Activated CD4-positive, alpha-beta T cell treated with anti-CD3 and anti-CD28 coated beads, Interleukin-2, Interleukin-4, amounts not matched to agents 100 ng/mL and 50 ng/mL, durations not matched to agents 16 hours and 8 hours (primary cell): ENCODE measurements at places on chromosomes 5 and 9.

DNA sequence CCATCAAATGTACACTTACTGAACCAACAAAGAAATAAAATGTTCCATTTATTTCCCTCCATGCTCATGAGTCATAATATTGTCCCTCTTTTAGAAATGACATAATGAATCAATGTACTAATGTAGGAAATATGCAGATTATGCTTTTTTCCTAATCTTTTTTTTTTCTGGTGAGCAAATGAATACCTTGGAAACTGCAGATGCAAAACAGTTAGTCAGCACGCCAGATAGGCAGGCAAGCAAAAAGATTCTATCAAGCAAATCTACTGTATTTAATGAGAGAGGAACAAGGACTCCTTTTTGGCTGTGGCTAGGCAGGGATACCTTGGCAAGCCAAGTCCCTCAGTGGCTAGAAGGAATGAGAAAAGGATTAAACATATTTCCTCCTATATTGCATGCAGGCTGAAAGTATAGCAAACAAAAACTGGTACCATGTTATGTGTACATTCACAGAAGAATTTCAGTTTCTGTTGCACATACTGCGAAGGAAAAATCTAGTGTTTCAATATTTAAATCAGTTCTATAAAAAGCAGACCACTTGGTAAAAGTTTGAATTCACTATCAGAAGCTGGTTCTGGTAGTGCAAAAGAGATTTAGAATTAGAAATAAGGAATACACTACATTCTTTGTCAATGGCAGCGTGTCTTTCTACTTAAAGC is 605.4 kb downstream of the TLE1 start:
- DNase-seq: no peak

- no peak for DNase-seq
Observed at GRCh38 chr9:72353455-72354116, 11.4 kb downstream of the ZFAND5 start.

- DNase-seq: no peak
Observed at GRCh38 chr5:24530906-24531305, 113.9 kb downstream of the CDH10 start.

DNA sequence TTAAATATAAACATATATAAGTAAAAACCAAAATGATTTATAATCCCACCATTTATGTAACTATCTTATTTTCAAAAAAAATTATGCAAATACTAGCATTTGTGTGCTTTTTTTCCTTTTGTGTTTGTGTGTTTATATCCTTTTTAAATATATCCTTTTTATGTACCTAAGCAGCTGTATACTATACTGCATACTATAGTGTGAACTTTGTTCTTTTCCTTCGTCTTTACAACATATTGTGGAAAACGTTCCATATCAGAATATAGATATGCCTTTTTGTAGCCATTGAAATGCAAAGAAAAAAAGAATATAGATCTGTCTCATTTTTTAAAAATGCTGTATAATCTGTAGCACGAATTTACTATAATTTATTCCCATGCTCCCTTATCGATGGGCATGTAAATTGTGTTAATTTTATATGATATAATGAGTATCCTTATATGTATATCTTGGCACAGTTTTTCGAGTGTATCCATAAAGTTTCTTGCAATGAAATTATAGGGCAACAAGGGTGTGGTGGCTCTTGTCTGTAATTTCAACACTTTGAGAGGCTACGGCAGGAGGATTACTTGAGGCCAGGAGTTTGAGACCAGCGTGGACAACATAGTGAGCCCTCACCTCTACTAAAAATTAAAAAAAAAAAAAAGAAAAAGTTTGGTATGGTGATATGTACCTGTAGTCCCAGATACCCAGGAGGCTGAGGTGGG is 83.3 kb downstream of the STK32A start:
- no peak for DNase-seq

- no peak for DNase-seq
Observed at GRCh38 chr5:163357636-163358035, 79.8 kb upstream of the CCNG1 start.

- no peak for DNase-seq
Observed at GRCh38 chr9:73583576-73583975, 431.9 kb downstream of the ANXA1 start.

- no peak for DNase-seq
Observed at GRCh38 chr9:96294159-96294545, 7.8 kb downstream of the HSD17B3 start.

GRCh38 chr9:33097192-33097591 is 20.7 kb upstream of the SMU1 start:
- DNase-seq: no peak

GRCh38 chr9:136544964-136545691 is 720 bp downstream of the NOTCH1 start:
- DNase-seq: peak; percentile 76

DNA sequence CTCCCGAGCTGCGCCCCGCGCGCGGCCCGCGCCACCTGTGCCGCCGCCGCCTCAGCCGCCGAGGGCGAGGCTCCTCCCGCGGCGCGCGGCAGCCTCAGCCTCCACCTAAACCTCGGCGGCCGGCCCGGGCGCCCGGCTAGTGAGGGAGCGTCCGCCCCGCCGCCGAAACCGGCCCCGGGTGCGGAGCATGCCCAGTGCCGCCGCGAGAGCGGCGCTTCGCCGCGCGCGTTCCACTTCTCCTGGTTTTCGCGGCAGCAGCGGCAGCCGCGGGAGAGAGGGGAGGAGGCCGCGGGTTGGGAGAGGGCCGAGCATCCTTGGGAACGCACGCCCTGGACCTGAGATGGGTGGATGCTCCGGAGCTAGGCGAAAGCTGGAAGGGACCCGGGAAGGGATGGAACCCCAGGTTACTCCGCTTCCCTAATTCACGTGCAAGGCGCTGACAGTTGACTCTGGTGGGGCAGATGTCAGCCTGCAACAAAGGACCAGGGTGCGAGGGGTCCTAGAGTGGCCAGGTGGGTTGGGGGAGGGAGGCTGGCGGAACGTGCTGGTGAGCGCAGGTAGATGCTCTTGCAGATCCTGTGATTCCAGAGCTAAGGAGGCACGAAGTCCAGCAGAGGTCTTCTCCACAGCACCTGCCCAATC is at the start of gene CTNND2:
Gene CTNND2, minus strand, starts transcription at position 182 of the 642 bp plus-strand sequence. CDS start 593 bp downstream, outside the sequence.
- DNase-seq: no peak

DNA sequence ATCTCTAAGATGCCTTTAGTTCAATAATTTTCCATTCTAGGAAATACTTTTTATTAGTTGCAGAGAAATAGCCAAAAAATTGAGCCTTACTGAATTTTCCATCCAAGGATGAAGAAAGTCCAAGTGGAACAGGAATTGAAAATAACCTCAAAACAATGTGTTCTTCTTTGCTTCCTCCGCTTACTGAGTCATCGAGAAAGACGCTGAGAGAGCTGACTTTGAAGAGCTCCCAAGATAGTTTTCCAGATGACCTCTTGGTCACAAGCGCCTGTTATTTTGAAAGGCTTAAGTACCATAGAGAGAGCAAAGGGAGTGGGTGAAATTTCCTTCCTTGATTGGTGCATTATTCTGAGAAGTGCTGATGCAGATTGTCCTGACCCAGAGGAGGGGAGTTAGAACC is 253.5 kb upstream of the ATP10B start:
- no peak for DNase-seq

DNA sequence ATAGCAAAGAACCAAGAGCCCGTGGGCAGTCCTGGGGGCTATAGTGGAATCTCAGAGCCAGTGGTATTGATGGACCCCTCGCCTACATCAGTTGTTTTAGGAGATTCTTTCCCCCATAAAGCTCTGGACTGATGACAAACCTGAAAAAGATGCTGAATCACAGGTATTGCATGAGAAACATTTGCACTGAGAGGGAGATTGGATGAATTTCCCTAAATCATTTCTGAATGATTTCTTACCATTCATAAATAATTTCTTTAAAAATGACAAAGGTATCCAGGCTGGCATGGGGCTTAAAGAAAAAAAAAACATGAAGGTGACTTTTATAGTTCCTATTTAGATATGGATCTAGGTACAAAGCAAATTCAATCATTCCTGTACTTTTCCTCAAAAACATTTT is 54.0 kb upstream of the SLIT3 start:
- DNase-seq: no peak

DNA sequence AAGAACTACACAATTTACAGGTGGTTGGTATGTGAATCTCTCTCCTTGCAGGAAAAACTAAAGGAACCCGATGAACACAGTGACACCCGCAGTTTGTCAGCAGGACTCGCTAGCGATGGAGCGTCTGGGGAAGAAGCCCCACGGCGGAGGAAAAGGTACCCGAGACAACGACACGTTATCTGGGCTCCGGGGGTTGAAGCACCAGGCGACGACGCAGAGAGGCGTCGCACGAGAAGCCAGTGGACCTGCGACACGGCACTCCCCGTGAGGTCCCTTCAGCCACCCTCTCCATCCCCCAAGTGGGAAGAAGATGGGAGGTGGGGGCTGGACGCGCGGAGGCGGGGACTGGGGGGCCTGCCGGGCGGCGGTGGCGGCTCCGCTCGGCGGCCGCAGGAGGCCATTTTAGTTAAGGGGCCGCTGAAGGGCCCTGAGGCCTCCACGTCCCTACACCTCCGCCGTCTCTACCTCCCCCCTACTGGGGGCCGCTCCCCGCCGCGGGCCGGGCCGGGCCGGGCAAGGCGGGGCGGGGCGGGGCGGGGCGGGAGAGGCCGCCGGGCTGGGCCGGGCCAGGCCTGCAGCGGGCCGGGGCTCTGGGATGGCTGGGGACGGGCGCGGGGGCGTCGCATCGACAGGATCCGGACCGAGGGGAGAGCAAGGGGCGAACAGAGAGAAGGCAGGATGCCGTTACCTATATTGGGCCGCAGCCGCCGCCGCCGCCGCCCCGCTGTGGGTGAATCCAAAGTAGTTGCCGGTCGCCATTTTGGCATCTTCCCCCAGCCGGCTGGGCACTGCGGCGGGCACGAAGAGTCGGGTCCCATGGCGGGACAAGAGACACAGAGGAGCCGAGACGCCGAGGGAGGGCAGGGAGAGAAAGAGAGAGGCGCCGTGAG is 754 bp downstream of the ZFR start:
- peak; percentile 40 for DNase-seq

DNA sequence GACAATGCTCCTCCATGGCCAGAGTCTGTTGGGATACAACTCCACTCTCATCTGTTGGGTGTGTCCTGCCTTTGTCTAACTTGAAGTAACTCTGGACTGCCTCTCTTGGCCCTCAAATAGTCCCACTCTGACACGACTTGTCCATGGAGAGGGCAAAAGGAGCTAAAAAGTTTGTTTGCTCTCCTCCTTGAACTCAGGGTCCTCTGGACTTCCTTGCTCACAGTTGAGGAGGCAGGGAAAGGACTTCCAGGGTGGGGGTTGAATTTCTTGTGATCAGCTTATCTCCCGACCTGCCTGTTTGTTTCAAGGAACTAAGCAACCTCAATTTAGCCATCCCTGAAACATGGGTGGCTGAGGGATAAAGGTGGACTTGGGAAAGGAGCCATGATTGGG is 11.7 kb downstream of the DNAJB5 start:
- no peak for DNase-seq

DNA sequence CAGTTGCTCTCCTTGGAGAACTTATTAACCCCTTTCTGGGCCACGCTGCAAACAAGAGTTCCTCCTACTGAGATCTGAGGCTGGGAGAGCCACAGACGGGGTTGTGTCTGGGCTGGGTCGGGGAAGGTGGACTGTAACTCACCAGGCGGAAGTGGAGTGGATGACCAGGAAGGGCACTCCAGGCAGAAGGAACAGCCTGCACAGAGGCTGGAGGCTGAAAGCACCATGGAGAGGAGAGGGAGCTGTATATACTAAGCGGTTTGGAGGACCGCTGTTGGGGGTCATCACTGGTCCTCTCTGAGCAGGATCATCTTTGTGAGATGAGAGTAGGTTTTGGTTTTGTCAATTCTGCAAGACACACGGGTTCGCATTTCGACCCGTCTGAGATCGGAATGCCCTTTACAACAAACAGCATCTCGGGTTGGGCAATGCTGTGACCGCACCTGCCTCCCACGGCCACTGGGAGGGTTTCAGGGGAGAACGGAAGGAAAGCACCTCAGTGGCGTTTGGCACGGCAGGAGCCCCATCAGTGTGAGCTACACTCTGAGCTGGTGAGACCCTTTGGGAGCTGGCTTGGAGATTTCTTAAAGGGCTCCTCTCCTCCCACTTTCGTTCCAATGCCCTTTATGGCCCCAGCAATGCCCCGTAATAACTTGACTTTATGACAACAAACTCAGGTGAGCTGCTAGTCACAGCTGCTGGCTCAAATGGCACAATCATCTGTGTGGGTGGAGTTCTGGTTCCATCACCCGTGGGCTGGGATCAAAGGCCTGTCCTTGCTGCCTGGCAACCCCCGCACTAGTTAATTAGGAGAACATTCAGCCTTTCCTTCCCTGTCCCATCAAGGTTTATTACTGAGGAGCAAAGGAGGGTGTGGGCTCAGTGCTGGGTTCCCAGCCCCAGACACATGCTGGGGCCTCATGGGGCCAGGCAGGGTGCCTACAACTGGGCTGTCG is 18.7 kb upstream of the NEURL1B start:
- no peak for DNase-seq

GRCh38 chr9:116308076-116308475 is 154.5 kb downstream of the PAPPA start:
- DNase-seq: no peak

- no peak for DNase-seq
Observed at GRCh38 chr5:84796399-84796798, 411.7 kb upstream of the EDIL3 start.

GRCh38 chr5:14172149-14172795 is 29.1 kb downstream of the TRIO start:
- no peak for DNase-seq

- DNase-seq: no peak
Observed at GRCh38 chr9:108837530-108837929, 18.3 kb downstream of the ACTL7B start.

GRCh38 chr9:134640506-134641172 is 964 bp upstream of the COL5A1 start:
- no peak for DNase-seq

DNA sequence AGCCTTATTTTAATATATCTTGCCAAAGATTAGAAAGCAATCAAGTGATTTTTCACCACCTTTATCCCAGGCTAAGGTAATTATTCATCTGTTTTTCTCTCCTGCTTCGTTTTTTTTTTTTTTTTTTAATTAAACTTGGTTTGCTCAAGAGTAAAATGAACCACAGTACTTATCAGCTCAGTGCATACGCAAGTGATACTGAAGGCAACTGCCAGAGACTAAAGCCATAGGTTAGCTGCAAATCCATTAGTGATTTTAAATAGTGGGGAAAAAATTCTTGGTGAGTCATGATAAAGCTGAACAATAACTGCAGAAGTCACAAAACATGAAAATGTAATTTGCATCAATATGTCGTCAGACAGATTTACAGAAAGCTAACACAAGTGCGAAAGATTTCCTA is 829.1 kb downstream of the PTPRD start:
- no peak for DNase-seq

DNA sequence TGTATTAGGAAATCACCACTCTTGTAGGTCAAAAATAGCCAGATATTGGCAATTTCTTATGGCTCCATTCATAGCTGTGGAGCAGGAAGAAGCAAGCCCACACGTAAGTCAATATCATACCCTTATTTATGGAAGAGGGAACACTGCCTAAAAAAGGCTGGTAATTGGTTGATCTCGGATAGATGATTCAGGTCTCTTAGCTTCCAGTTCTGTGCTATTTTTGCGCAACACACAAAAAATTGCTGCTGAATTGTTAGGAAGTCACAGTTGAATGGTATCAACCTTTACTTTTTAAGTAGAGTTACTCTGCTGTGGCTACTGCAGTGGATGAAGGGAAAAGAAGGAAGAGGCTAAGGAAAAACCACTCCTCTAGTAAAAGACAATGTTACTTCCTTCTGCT is 168.8 kb downstream of the ARHGAP26 start:
- DNase-seq: no peak
